ENCODE measurements at places on chromosomes 4 and X.

GRCh38 chrX:70421618-70422017 is 1.5 kb upstream of the GDPD2 start:
- DNase-seq, result no peak

DNA sequence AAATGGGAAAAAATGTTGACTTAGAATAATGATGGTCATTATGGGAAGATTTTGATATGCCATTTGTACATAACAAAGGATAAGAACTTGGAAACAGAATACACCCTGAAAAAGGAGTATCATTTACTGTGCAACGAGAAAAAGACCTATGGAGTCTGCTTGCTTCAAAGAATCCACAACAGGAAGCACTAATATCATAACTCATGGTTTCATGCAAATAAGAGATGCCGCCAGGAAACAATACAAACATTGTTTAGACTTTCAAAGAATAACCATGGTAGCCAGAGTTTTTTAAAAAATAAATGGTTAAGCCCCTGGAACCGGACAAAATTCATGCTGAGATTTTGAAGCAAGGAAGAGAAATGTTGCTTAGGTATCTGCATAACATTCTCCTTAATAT is 139.9 kb upstream of the ETNPPL start:
- no peak for DNase-seq

DNA sequence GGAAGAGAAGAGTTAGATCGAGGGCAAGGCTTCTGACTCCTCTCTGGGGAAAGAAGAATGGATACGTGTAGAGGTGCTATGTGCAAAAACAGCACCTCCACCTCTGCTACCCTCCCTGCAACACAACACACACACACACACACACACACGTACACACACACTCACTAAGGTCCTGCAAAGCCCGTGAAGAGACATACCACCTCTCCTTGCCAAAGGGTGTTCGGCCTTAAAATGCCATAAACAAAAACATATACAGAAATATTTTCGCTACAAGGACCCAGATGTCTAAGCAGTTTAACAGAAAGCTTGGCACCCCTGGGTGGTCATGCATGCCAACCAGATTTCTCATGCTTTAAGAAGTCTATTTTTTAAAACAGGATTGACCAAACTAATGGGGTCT is 1.5 kb downstream of the TIFA start:
- no peak for DNase-seq

- DNase-seq, result peak; percentile 0
These were observed 577 bp upstream of the GLRA2 start for GRCh38 chrX:14528629-14529289.

DNA sequence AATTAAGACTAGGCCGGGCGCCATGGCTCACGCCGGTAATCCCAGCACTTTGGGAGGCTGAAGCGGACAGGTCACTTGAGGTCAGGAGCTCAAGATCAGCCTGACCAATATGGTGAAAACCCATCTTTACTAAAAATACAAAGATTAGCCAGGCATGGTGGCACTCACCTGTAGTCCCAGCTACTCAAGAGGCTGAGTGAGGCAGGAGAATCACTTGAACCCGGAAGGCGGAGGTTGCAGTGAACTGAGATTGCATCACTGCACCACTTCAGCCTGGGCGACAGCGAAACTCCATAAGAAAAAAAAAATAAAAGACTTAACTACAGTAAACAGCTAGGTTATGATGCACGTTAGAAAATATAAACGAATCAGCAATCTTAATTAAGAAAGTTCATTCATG is 216.0 kb upstream of the TEX13C start:
- DNase-seq, result no peak

DNA sequence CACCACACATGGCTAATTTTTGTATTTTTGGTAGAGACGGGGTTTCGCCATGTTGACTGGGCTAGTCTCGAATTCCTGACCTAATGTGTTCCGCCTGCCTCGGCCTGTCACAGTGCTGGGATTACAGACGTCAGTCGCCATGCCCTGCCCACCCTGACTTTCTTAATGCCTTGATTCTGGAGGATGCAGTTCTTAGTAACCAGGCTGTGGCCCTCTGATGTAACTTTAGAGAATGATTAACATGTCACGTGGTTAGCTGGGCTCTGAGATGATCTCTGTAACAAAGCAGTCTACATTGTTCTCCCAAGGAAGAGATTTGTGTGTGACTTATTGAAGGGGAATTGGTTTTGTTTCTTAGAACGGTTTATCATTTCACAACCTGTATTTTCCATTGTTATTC is 30.6 kb downstream of the ANK2 start:
- no peak for DNase-seq

DNA sequence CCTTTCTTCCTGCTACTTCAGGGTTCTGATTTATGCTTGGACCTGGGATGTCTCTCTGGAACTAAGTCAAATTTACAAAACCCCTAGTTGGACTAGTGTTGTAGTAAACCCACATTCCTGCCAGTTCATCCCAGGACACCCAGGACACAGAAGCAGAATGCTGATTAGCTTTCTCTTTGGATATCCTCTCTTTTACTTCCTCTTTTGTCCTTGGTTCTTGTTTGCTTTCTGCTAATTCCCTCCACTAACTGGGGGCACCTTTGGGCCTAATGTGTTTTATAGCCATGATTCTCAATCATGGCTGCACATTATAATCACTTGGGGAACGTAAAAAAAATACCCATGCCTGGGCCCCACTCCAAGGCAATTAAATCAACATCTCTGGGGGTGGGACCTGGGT is 42.5 kb downstream of the LANCL3 start:
- DNase-seq, result no peak

DNA sequence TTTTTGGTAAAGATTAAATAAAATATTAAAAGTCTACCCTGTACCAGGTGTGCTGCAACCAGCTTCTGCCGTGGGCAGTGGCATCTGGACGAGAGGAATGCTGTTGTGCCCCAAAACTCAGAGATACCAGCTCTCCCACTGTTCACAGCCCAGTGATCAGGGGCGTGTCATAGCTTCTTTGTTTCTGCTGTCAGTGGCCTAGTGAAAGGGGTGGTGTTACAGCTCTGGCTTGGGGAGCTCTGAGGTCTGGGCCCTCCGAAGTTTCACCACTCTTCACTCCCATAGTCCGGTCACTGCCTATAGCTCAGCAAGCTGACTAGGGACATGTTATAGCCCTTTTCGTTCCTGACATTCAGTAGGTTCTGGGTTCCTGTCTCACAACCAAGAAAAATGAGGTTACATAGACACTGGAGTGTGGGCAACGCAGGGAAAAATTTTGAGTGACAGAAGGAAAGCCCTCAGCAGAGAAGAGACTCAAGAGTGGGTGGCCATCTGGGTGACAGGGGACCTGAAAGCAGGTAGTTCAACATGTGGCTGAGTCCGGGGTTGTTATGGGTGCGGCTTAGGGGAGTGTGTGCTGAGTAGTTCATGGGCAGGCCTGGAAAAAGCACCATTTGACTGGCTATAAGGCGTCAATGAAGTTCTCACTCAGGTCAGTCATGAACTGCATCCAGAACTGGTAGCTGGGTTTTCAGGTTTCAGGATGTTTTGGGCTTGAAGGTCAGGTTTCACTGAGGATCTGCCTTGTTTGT is 1184.4 kb upstream of the PABPC4L start:
- no peak for DNase-seq

- no peak for DNase-seq
These were observed 1.0 kb downstream of the ACSL1 start for GRCh38 chr4:184824776-184825084.

- DNase-seq, result no peak
These were observed 63.7 kb downstream of the OPHN1 start for GRCh38 chrX:68369559-68369958.

GRCh38 chr4:165489786-165490185 is 111.0 kb downstream of the CPE start:
- DNase-seq, result no peak

DNA sequence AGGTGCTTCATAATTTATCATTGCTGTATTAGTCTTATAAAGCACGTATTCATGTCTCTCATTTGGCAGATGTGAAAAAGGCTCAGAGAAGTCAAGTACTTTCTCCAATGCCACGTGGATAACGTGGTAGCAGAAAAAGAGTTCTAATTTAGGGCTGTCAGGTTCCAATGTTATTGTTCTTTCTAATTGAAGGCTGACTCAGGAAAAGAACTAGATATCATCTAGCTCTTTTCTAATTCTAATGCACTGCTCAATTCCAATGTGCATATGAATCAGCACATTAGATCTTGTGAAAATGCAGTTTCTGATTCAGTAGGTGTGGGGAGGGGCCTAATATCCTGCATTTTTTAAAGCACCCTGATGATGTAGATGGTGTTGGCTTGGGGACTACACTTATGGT is 22.8 kb downstream of the AGA start:
- DNase-seq, result no peak

DNA sequence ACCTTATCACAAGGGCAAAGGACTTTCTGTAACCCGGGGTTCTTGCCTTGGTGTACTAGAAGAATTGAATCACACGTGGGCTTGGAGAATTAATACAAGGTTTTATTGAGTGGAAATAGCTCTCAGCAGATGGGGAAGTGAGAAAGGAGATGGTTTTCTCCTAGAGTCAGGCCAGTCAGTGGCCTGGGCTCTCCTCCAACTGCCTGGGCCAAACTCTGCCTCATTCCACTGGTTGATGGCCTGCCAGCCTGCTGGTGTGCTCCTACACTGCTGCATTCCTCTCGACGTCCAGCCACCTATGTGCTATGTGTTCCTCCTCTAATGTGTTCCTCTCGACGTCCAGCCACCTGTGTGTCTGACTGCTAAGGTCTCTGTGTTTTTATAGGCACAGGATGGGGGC is 35.3 kb upstream of the SPIN2A start:
- DNase-seq, result no peak

DNA sequence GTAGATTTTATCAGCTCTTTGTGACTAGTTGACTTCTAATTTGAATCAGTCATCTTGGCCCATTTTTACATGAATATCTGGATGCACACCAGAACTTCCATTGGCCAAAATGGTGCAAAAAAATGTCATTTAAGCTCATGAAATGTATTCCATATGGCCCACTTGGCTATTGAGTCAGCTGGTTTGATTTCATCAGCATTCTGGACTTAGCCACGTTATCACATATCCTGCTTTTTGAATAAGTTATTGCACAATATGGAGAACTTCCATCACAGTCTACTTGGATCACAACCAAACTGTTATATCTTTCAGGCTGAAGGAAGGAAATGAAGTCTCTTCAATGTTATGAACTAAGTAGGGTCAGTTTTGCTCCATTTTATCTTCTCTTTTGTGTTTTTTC is 640.6 kb downstream of the PCDH7 start:
- DNase-seq, result no peak

- no peak for DNase-seq
These were observed 76.0 kb upstream of the TFDP3 start for GRCh38 chrX:133294126-133294525.

GRCh38 chrX:29640106-29640505 is 575.3 kb upstream of the MAGEB2 start:
- DNase-seq, result no peak

DNA sequence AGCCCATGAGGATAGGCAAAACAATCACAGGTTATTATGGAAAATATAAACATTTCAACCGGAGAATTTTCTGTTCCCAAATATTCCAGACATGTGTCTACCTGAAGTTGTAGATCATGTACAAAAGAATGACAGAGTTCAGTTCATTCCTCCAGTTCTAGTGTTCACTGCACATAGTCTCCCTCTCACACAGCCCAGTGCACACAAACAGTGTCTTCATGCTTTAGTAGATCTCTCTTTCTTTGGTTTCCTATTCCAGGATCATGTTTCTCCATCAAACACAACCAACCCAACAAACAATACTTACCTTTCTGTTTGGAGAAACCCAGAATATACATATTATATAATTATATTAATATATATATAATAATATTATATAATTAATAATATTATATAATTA is 671.9 kb downstream of the TRIML1 start:
- DNase-seq, result no peak

DNA sequence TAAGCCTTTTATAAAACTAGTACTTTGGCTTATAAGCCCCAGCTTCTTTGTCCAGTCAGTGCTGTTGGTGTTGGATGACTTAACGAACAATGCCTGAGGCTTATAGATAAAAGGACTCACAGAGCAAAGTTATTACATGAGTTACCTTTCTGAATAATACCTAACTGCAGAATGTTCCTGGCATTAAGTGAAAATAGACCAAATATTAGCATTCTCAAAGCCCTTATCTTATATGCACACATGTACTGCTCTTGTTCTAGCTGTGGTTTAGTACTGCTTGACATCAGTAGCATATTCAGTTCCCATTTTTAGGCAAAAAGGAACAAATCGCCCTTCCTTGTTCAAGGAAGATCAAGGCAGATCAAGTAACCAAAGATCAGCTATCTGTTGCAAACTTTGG is 131.6 kb downstream of the ZNF330 start:
- DNase-seq, result no peak

- no peak for DNase-seq
These were observed 19.9 kb upstream of the PJA1 start for GRCh38 chrX:69185141-69185540.

- no peak for DNase-seq
These were observed 786 bp upstream of the MAGEH1 start for GRCh38 chrX:55451141-55451540.

DNA sequence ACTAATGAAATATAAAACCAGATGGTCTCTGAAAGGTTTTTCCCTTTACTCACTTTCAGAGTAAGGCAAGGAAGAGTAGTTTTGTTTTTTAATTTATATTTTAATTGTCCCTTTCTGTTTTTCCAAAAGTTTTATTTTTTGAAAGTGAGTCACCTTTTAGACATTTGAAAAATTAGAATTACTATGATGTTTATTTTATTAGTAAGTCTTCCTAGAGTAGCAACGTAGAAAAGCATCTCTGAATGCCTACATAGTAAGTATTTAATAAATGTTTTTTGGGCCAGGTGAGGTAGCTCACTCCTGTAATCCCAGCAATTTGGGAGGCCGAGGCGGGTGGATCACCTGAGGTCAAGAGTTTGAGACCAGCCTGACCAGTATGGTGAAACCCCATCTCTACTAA is 51.1 kb downstream of the TET2 start:
- DNase-seq, result no peak

DNA sequence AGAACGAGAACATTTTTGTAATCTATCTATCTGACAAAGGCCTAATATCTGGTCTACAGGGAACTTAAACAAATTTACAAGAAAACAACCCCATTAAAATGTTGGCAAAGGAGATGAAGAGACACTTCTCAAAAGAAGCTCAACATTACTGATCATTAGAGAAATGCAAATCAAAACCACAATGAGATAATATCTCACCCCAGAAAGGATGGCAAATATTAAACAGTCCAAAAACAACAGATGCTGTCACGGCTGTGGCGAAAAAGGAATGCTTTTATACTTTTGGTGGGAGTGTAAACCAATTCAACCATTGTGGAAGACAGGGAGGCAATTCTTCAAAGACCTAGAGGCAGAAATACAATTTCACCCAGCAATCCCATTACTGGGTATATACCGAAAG is 2284.8 kb downstream of the ARAP2 start:
- DNase-seq, result no peak

DNA sequence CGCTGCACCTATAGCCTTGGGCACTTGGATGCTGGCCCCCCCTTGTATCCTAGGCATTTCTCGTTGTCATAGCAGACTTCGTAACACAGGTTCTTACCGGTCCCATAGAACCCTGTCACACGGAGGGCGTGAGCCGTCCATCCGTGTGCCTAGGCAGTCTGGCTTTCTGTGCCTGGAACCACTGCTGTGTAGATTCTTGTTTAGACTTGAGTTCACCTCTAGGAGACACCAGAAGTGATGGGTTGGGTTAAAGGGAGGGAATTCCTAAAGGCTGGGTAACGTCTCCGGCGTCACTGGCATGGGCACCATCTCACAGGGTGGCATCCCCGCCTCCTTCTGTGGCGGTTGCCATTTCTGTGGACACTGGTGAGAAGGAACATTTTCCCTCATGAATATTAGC is 13.5 kb upstream of the NKX1-1 start:
- no peak for DNase-seq

Measured in stimulated activated CD8-positive, alpha-beta memory T cell treated with anti-CD3 and anti-CD28 coated beads, Interleukin-2, amount 100 ng/mL, for 1 hour (primary cell).